ENCODE measurements at places on chromosomes 3 and 15.

DNA sequence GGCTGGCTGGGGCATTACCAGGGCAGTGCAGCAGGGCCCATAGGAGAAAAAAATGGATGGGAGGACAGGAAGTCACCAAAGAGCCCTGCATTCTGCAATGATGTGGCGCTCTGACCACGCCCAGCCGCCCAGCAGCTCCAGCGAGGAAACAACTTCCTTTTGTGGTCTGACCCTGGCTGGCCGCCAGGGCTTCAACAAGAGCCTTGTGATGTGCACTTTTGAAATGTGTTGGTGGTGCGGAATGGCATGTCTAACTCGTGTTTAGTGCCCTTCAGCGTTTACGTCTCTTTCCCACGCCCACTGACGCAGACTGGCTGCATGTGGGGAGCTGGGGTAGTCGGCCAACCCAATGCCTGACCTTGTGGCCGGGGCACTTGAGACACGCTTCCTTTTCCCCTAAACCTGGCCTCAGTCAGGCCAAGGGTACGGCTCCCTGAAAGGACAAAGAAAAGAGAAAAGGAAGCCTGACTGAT is 81.9 kb upstream of the CTNNB1 start:
- DNase-seq: peak; percentile 67

GRCh38 chr15:61649046-61649445 is 411.2 kb downstream of the VPS13C start:
- no peak for DNase-seq

DNA sequence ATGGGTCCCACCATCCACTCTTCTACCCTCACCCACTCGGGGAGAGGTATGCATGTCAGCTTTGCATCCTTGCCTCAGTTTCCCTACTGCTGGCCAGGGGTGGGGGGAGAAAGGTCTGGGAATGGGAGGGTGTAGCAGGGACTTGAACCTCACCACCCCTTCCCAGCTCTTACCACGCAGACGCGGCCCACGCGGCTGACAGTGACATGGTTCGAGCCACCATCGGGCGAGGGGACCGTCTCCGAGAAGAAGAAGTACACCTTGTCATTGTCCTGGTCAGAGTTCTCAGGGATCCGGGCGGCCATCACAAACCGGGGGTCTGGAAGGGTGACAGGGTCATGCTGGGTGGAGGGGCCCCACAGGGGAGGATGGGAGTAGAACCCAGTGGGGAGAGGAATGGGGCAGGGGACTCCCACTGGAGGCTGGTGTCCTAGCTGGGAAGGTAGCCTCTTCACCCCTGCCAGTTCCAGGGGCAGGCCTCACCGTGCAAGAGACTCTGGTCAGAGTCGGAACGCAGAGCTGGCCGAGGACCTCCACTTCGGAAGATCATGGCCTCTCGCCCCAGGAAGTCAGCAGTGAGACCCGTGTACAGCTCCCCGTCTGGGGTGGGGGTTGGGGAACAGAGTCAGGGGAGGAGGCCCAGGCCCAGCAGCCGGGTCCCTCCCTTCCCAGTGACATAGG is 3.7 kb downstream of the SEMA3G start:
- no peak for DNase-seq

- DNase-seq: peak; percentile 33
These were observed 3.2 kb downstream of the AEN start for GRCh38 chr15:88624156-88624970.

- no peak for DNase-seq
These were observed 68.0 kb upstream of the XCR1 start for GRCh38 chr3:46095307-46095706.

- DNase-seq: no peak
These were observed 65.6 kb upstream of the PRR23C start for GRCh38 chr3:139110072-139110830.

GRCh38 chr15:47746516-47746915 is 29.2 kb downstream of the SEMA6D start:
- DNase-seq: no peak

- DNase-seq: no peak
These were observed 1.9 kb downstream of the STIMATE start for GRCh38 chr3:52895418-52895817.

DNA sequence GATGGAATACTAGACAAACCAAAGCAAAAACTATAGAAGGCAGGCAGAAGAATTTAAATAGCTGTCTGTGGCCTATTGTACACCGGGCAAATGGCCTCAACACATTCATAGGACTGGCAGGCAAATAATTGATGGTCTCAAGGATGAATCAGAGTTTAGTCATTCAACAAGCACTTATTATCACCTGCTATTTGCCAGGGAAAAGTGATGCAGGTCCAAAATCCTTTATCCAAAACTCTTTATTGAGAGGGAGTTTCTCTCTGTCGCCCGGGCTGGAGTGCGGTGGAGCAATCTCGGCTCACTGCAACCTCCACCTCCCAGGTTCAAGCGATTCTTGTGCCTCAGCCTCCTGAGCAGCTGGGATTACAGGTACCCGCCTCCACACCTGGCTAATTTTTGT is 2.3 kb downstream of the EIF2AK4 start:
- no peak for DNase-seq

DNA sequence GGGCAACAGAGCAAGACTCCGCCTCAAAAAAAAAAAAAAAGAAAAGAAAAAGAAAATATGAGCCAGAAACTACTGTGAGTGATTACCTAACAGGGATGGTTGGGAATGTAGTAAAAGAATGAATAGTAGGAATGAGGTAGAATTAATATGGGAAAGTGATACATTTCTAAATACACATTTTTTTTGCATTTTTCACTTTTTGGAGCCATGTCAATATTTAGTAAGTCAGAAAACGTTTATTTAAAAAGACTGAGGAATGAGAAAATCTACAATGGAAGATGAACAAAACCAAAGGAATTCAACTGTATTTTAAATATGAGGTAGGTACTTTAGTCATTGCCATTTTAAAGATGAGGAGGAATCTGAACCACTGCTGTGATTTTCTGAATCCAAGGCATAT is 817.2 kb upstream of the CADM2 start:
- DNase-seq: no peak

DNA sequence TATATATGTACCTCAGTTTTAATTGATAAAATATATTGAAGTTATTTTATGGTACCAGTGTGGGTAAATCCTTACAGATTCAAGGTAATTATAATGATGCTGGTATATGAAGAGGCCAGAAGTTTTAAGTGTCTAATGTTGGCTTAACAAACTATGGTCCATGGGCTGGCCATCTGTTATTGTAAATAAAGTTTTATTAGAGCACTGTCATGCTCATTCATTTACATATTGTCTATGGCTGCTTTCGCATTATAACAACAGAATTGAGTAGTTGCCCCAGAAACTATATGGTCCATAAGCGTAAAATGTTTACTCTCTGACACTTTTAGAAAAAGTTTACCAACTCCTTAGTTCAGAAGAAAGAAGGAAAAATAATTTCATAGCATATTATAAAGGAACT is 67.9 kb downstream of the MEF2A start:
- no peak for DNase-seq

DNA sequence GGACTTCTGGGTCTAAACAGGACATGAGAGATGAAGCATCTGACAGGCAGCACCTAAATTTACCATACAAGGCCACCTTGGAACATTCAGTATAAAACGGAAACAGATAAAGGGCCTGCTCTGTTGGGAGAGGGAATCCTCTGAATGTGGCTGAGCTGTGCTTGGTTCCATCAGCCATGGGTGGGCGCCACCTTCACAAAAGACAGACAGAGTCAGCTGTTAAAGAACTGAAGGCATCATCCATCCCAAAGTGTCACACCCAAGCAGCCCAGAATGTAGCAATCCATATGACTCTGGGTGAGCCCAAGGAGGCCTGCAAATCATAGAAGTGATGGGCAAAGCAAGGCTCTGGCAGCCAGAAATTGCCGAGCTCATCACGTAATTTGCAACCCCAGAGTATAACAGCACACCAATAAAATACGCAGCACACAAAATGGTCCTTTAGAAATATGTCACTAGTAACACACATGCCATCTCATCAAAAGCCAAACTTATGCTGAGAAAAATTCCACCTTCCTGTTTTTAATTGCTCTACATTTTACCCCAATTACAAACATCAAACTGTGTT is 24.8 kb upstream of the RBP1 start:
- DNase-seq: no peak

DNA sequence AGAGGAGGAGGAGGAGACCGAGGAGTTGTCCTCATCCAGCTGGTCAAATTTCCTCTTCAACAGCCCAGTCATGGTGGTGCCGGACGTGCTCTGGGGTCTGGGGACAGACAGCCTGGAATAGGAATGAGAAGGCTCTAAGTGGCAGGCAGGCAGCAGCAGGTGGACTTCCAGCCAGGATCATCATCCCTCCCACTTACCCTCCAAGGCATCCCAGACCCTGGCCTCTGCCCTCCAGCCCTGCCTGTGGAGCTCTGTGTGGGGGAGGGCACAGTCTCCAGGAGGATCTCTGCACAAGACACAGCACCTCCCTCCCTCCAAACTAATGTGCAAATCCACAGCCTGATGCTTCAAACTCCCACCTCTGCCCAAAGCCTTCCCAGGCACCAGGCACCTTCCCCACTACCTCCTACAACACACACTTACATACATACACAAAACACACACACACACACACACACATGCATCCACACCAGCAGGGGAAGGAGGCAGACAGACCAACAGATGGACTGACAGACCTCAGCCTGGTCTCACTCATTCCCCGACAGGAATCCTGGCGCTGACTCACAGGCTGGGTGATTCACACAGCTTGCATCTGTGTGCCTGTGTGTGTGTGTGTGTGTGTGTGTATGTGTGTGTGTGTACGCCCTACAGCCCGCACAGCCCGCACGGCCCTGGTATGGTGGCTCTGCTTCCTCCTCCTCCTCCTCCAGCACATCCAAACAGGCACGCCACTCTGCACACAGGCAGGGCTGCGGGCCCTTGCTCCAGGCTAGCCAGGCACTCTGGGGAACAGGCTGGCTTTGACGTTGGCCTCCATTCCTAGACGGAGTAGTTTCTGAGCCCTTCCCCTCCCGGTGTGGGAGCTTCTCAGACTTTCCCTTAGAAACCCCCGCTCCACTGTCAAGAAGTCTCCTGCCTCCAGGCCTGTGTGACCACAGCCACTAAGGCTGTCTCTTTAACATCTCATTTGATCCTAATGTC is 6.5 kb downstream of the CSRNP1 start:
- DNase-seq: no peak

GRCh38 chr15:92244703-92245102 is 149.0 kb upstream of the ST8SIA2 start:
- DNase-seq: no peak

- DNase-seq: no peak
These were observed 27.6 kb downstream of the CD200 start for GRCh38 chr3:112360561-112360960.

DNA sequence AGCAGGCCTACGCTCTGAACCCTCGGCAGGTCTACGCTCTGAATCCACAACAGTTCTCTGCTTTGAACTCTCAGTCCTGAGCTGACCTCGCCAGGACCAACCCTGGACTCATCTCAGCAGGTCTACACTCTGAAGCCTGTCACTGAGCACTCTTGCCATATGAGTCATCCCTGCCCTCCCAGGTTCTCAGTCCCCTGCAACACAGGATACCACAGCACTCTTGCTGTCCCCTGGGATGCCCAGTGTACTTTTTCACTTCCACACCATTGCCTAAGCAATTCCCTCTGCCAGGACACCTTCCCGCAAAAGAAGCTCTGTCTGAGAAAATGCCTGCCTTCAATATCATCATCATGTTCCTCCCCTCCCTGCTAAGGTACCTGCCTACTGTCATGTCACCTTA is 42.0 kb downstream of the NUP210 start:
- no peak for DNase-seq

DNA sequence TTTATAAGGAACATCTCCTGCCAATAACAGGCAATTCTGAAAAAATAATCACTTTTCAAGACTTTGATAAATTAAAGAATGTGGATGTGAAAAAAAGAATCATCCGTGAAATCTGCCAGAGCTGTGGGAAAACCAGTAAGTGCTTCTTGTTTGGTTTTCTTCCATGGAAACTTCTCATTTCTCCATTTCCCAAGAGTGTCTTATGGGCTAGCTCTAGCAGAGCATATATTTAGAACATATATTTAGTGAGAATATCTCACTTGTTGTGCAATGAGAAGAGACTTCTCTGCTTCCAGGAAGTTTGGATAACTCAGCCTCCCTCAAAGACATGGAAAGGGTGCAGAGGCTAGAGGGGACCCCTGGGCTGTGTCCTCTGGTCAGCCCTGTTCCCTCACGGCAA is 49.9 kb downstream of the COL6A5 start:
- DNase-seq: no peak

GRCh38 chr3:179977356-179977755 is 59.4 kb downstream of the PEX5L start:
- DNase-seq: no peak

GRCh38 chr3:29332195-29332637 is 51.3 kb downstream of the RBMS3 start:
- no peak for DNase-seq

GRCh38 chr3:101300073-101300472 is 20.3 kb downstream of the IMPG2 start:
- no peak for DNase-seq

DNA sequence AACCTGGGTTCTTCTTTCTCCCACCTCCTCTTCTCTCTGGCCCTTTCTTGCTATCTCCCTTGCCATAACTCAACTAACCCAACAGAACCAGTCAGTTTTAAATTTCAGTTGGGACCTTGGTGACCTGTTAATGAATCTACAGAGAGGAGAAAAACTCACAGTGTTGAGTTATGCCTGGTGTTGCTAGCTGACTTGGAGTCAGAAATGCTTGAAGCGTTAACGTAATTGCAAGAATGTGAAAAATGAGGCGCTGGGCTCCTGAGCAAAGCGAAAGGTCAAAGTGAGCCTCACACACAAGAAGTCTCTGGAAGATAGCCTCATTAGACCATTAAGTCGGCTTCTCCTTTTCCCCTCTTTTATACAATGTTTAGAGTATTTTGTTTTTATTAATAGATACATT is 18.4 kb downstream of the MEIS2 start:
- no peak for DNase-seq
